Ovary (tissue), 10 donors: ENCODE measurements at places on chromosomes 4 and X. TPM values are rescaled to one million over a fixed set of nuclear protein-coding genes. Genes with fewer than 3 reads are reported as not detected.

DNA sequence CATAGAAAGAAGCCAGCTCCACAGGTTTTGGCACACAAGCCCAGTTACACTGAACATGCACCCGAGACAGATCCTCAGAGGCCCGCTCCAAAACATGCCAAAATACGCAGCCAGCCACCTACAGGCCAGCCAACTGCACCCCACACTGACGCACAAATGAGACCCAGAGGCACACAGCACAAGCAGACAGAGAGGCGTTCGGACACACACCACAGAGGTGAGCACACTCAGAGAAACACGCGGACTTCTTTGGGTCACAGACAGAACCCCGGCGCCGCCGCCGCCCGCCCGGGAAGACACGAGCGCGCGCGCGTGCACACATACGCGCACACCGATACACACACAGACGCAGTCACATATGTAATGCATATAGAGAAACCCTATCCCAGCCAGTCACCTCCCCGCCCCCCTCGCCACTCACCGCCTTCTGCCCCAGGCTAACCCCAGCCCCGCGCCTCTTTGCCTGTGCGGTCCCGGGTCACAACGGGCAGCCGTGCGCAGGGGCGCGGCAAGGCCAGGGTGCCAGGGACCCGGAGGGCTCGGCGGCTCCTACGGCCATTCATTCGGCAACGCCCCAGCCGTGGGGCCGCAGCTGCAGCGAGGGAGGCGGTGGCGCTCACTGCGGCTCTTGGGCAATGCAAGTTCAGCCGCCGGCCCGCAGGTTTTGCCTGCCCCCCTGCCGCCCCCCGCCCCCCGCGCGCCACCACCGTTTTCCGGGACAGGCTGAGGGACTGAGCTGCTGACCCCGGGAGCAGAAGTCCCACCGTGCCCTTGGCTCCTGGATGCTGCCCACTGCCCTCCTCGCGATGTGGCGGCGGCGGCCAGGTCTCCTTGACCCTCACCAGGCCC lies 553 bp downstream of the SEPTIN6 start:
- no peak for DNase-seq
- no peaks in the 10 kb centered on the region for H3K27me3 ChIP-seq
- H3K27ac ChIP-seq, result no peak overlapping the region
- no peaks in the 10 kb centered on the region for H3K36me3 ChIP-seq
- H3K4me1 ChIP-seq, result no peaks in the 10 kb centered on the region

GRCh38 chr4:54863571-54864255 lies 206.0 kb downstream of the KIT start:
- no peaks in the 10 kb centered on the region for H3K27me3 ChIP-seq
- no peak overlapping the region for H3K4me3 ChIP-seq
- DNase-seq, result no peak
- H3K27ac ChIP-seq, result no peak overlapping the region
- no peaks in the 10 kb centered on the region for H3K4me1 ChIP-seq

GRCh38 chr4:128917781-128918180 lies 108.3 kb downstream of the JADE1 start:
- no peaks in the 10 kb centered on the region for H3K4me1 ChIP-seq
- no peak overlapping the region for H3K27ac ChIP-seq
- no peak overlapping the region for H3K4me3 ChIP-seq
- no peaks in the 10 kb centered on the region for H3K27me3 ChIP-seq

DNA sequence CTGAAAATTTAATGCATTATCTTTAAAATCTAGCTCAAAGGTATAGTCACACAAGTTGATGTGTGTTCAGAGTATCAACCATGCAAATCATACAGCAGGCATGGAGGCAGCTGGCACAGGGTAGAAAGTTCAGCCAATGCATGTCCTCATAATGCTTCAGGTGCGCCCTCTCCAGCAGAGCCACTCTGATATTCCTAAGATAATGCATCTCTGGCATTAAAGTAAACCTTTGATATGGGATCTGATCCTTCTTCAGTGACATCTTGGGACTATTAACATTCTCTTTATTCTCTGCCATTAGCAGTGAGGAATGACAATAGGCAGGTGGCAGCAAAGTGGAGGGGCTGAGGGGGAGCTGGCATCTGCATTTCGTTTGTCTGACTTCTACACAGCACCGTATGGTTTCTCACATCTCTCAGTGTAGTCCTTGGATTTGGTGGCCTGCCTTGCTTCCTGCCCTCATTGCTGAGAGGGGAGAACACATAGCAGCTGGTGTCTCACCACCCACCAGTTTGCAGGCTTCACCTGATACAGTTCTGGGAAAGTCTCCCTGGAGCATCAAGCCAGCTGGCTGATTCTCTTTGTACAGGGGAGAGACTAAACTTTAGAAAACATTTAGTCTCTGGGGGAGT lies 168.7 kb upstream of the TBC1D9 start:
- no peak for DNase-seq
- no peaks in the 10 kb centered on the region for H3K27me3 ChIP-seq
- H3K4me1 ChIP-seq, result no peaks in the 10 kb centered on the region
- no peaks in the 10 kb centered on the region for H3K36me3 ChIP-seq

- H3K27me3 ChIP-seq, result no peaks in the 10 kb centered on the region
- no peak overlapping the region for H3K27ac ChIP-seq
- H3K4me1 ChIP-seq, result no peaks in the 10 kb centered on the region
- H3K36me3 ChIP-seq, result no peaks in the 10 kb centered on the region
- H3K4me3 ChIP-seq, result no peak overlapping the region
Measured at GRCh38 chr4:77415689-77416088, 189.9 kb upstream of the CXCL13 start.

DNA sequence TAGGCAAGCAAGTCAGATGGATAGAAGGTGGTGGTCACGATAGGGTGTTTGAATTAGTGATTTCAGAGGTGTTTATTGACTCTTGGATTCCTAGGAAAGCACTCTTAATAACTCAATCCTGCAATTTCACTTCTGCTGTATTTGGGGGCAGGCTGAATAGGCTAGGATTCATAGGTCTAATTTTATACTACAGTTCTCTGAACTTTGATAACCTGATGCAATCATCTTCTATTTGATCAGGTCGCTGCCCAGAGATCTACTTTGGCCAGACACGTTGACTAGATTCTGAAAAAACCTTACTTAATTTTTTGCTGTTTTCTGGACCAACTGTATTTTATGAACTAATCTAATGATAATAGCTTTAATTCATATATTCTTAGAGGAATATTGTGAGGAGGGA lies 26.4 kb downstream of the XK start:
- no peak overlapping the region for H3K4me3 ChIP-seq

DNA sequence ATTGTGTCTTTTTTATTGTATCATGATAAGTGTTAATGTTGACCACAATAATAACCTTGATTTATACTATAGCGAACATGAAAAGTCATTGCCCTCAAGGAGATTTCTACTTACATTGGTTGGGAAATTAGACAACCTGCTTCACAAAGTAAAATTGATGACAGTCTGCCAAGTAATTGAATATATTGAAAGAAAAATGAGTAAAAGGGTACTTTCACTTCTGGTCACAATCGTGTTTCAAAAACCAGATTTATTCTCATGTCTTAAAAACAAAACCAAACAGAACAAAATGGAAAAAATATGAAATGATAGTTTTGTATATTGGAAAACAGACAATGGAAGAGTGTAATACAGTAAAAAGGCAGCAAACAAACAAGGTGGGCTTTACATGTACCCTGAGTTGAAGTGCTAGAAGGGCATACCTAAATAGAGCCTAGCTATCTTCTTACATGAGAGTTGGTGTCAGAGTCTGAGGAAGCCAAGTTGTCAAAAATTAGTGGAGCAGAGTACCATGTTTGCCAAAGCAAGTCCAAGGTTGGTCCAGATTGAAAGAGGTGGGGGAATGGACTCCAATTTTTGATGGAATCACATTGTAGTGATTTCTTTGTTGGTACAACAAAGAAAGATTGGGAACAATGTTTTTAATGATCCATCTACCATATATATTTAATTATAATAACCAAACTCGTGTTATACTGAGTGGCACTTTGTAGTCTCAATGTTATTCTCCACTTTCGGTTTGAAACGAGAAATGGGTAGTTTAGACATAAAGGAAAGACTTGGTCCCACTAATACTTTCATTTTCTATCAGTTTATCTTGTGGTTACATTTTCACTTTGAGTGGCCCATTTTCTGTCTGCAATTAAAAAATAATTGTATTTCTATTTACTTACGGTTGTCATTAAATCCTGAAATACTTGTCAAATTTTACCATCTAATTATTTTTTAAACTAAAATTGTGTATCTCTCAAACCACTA lies 775.6 kb downstream of the STIM2 start:
- no peaks in the 10 kb centered on the region for H3K4me1 ChIP-seq
- H3K4me3 ChIP-seq, result no peak overlapping the region
- DNase-seq, result no peak
- no peaks in the 10 kb centered on the region for H3K36me3 ChIP-seq

DNA sequence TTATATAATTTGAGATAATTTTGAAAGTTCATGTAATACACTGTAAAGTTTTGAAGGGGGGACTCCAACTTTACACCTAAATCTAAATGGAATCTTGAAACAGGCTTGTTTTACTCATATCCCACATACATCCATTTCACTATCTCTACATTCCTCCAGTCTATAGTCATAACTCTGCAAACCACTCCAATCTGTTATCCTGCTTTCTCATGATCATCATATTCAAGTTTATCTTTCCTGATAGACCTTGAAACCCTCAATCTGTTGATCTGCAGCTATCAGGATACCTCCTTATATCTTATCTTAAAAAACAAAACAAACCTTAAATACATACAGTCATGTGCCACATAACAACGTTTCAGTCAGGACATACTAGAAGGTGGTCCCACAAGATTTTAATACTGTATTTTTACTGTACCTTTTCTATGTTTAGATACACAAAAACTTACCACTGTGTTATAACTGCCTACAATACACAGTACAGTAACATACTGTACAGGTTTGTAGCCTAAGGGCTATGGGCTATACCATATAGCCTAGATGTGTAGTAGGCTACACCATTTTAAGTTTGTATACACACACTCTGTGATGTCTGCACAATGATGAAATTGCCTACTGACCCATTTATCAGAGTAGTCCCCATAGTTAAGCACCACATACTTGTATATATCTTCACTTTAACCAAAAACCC lies 14.0 kb downstream of the CHIC2 start:
- H3K36me3 ChIP-seq, result no peaks in the 10 kb centered on the region
- H3K4me1 ChIP-seq, result peaks cover 1% of the 10 kb centered on the region
- no peak overlapping the region for H3K27ac ChIP-seq
- DNase-seq, result no peak

DNA sequence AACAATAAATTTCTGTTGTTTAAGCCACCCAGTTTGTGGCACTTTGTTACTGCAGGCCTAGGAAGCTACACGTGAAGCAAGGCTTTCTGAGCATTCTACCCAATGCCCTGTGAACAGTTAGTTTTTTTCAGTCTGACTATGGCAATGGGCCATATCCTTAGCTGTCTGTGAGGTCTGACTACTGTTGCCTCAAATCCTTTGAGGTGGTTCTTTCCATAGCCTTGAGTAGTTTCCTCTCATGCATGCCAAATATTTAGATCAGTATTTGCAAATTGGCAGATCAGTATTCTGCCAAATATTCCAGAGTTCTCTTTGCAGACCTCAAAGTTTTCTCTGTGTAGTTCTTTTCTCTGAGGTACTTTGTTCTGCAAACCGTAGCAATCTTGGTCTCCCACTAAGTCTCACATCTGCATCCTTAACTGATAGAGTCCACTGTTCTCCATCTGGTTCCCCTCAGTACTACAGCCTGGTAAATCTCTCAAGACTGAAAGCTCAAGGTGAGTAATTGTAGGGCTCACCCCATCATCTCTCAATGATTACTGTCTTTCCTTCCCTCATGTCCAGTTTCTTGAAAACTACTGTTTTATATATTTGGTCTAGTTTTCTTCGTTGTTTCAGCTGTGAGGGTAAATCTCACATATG lies 984.9 kb upstream of the INTU start:
- H3K27me3 ChIP-seq, result no peaks in the 10 kb centered on the region
- no peak overlapping the region for H3K27ac ChIP-seq
- no peaks in the 10 kb centered on the region for H3K36me3 ChIP-seq
- no peak for DNase-seq
- no peak overlapping the region for H3K4me3 ChIP-seq
- H3K4me1 ChIP-seq, result no peaks in the 10 kb centered on the region

GRCh38 chr4:139617702-139618490 lies 47.7 kb upstream of the MGST2 start:
- H3K4me3 ChIP-seq, result no peak overlapping the region
- H3K36me3 ChIP-seq, result no peaks in the 10 kb centered on the region
- no peaks in the 10 kb centered on the region for H3K4me1 ChIP-seq
- H3K27me3 ChIP-seq, result no peaks in the 10 kb centered on the region

DNA sequence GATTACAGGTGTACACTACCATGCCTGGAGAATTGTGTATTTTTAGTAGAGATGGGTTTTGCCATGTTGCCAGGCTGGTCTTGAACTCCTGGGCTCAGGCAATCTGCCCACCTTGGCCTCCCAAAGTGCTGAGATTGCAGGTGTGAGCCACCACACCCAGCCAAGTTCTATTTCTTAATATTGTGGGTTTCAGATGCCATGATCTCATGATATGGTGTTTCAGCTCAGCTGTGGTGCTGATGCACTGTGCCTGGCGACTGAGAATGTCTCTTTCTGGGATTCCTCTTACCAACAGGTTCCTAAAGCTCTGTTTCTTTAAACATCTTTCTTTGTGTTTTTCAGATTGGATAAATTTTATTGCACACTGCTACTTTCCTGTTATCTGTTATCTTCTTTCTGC lies 17.3 kb upstream of the NDUFC1 start:
- H3K4me3 ChIP-seq, result no peak overlapping the region
- no peaks in the 10 kb centered on the region for H3K36me3 ChIP-seq
- no peak overlapping the region for H3K27ac ChIP-seq
- H3K27me3 ChIP-seq, result no peaks in the 10 kb centered on the region
- no peak for DNase-seq

The ARL9 gene
- 1.1 TPM for polyA plus RNA-seq

The SULT1B1 gene
- polyA plus RNA-seq, result 0.90 TPM
